ENCODE measurements at places on chromosomes 3 and 15.

- DNase-seq = no peak
Observed at GRCh38 chr3:140276703-140277102, 341.7 kb downstream of the CLSTN2 start.

DNA sequence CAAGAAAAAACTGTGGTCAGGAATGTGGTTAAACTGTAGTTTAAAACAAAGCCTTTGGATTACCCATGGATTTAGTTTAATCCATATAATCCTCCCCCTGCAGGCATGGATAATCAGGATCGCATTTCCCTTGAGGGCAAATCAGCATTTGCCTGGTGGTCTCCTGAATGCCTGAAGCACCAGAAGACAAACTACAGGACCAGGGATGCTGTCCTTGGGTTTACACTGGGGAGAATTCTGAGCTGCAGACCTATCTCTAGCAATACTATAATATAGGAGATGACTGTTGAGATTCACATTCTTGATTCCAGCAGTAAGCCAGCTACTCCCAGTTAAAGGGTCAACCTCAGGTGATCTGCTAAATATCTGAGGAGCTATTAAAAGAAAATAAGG is 10.6 kb downstream of the PIK3CB start:
- no peak for DNase-seq

GRCh38 chr3:133574260-133574881 is 885 bp downstream of the CDV3 start:
- DNase-seq = peak; percentile 37

DNA sequence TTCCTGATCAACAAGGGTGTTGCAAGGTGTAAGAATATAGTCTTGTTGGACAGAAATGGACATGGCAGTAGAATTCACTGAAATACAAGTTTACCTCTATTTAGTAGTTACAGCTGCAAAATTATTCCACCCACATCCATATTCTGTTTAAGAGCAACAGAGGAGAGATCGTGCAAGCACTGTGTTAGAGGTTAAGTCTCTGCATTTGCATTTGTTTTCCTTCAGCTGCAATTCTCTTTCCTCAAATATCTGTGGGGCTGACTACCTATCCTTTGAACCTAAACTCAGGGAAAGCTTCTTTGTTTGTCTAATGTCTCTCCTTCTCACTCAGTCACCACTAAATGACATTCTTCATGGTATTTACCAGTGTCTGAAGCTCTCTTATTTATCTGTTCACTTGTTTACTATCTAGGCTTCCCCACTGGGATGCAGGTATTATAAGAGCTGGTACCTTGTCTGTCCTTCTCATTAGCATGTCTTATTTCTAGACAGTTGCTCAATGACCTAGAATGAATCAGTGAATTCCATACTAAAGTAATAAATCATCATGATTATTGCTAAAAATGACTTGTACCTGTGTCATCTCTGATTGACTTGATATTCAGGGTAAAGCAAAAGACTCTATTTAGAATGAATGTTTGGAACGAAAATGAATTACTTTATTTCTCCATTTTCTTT is 175.3 kb upstream of the FEZF2 start:
- no peak for DNase-seq

- no peak for DNase-seq
Observed at GRCh38 chr3:13844911-13845310, 35.0 kb downstream of the WNT7A start.

DNA sequence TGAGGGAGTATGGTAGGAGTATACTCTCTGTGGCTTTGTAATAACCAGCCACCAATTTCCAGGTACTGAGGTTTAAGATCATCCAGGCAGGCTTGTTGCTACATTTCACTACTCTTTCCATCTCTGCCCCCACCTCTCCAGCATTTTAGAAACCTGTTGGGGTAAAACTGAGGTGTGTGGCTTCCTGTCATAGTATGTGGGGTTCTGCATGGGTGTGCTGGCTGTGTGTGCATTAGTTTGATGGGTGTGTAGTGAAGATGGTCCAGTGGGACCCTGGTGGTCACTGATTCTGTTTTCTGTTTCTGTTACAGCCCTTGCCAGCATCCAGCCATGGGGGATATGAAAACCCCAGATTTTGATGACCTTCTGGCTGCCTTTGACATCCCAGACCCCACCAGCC is 34.0 kb downstream of the ZNF592 start:
- no peak for DNase-seq

GRCh38 chr3:72050771-72051170 is 265.8 kb upstream of the PROK2 start:
- no peak for DNase-seq

DNA sequence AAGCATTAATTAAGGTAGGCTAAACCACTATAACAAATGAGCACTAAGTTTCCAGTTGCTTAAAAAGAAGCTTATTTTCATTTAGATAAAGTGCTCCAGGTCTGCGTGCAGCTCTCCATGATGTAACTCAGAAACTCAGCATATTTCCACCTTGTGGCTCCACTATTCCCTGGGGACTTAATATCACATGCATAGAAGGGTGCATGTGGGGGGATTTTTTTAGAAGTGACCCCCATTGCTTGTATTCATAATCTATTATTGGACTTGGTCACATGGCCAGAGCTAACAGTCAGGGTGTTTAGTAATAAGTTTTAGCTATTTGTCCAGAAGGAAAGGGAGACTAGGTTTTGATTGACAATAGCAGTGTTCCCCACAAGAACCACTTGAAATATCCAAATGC is 86.8 kb downstream of the TMCO5A start:
- no peak for DNase-seq

DNA sequence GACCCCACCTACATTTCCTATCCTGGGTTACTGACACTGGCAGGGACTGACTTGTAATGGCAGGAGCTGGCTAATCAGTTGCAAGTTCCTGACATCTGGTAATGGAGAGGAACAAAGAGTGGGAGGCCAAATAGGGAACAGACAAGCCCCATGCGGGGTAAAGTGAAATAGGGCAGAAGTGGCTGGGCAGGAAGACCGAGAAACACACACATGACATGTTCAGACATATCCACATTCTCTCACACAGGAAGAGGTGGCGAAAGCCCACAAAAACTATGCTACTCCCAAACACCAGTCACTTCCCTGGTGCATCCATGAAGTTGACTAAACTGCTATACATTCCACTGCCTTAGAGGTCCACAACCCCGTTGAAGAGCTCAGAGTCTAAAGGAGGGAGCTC is 394.1 kb upstream of the TBL1XR1 start:
- no peak for DNase-seq

DNA sequence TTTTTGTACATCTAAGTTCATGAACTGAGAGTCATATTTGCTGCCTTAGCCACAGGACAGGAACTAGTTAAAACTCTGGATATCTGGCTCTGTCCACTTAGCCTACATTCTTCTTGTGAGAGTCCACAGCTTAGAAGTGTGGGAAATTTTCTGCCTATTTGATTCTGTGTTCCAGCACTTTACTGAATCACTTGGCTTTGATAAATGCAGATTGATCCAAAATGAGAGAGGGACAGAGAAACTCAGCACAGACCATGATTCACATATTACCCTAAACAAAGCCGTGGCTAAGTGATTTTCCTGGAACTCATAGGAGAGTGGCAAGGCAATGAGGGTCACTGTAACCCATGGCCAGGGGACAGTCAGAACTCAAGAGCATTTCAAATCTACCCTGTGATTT is 87.5 kb upstream of the CADPS start:
- DNase-seq = no peak

GRCh38 chr15:84731774-84732173 is 15.8 kb upstream of the SEC11A start:
- no peak for DNase-seq

GRCh38 chr3:59508273-59508672 is 458.4 kb upstream of the CFAP20DC start:
- DNase-seq = no peak

GRCh38 chr3:71785532-71786216 is 726 bp upstream of the PROK2 start:
- DNase-seq = no peak

DNA sequence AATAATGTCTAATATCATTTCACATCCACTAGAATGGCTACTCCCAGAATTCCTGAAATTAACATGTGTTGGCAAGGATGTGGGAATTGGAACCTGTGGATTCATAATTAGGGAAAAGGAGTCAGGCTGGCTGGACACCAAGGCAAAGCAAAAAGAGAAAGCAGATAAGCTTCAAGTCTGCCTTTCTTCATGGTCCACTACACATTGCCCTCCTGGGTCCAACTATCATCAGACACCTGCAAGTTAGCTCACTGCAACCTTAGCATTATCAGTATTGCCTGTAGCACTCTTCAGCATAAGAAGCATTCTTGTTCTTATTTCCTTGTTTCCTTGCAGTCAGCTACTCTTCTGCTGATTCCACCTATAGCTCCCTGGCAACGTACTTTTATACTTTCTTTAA is 124.3 kb downstream of the ZNF280D start:
- DNase-seq = no peak

DNA sequence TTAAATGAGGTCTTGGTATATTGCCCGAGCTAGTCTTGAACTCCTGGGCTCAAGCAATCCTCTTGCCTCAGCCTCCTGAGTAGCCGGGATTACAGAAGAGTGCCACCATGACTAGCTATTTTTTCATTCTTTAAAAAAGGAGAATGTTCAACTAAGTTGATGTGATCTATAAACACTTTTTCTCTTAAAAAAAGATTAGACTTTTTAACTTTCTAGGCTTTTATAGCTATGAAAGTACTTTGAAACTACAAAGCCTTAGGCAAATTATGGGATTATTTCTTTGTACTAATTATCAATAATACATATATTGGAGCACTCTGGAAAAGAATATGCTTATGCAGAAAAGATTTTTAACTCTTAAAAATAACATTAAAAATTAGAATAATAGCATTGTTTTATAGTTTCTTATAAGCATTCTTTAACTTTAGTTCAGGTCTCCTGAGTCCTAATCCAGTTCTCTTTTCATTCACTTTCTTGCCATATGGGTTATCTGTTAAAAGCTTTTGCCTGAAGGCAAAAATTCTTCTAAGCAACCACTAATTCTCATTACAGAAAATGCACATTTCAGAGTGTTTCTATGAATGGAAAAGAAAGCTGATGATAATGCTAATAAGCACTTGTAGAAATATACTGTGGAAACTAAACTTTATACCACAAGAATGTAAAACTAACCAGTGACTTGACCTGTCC is 87.8 kb downstream of the DPPA2 start:
- DNase-seq = no peak

GRCh38 chr3:187986514-187986934 is 167.4 kb upstream of the LPP start:
- DNase-seq = no peak

DNA sequence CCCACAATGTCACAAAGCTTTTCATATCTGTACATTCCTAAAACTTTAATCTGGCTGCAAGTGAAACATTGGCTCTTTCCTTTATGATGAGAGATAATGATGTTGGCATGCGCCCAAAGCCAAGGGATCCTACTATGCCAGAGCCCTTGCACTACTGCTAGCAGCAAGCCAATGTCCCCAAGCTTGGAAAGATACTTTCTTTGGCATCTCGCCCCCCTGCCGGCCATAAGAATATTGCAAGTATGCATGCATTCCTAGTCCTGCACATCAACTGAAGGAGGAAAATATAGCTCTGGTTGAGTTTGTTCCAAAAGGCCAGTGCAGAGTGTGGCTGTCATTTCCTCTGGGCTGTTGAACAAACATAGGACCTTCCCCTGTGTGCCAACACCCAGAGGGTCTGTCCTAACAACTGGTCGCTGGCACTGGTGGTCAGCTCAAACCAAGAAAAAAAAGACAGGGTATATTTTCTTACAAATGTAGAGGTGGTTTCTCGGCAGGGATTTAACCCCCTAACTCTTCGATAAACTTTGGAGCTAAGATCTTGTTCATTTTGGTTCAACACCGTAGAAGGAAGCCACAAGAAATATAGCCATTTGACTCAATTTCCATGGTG is 120.9 kb upstream of the ZBED2 start:
- DNase-seq = no peak

GRCh38 chr3:11118181-11118682 is 36.1 kb upstream of the HRH1 start:
- DNase-seq = no peak

- no peak for DNase-seq
Observed at GRCh38 chr15:56963710-56964109, 45.3 kb downstream of the TCF12 start.

GRCh38 chr3:147113293-147114044 is 292.9 kb downstream of the ZIC4 start:
- no peak for DNase-seq

GRCh38 chr3:45789235-45789812 is 7.0 kb downstream of the SLC6A20 start:
- no peak for DNase-seq

DNA sequence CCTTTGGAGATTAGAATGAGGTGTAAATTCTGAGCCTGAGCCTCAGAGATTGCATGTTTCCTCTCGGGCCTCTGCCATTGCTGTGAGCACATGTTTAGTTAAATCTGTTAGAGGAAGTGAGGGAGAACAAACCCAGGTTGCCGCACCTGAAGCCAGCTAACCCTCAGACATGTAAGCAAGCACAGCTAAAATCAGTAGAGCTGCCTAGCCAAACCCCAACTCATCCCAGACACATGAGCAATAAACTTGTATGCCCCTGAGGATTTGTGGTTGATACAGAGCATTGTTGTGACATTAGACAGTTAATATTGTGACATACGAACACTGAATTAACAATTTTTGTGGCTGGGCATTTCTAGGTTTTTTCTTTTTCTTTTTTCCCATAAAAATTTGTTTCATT is 41.9 kb downstream of the NMD3 start:
- no peak for DNase-seq

DNA sequence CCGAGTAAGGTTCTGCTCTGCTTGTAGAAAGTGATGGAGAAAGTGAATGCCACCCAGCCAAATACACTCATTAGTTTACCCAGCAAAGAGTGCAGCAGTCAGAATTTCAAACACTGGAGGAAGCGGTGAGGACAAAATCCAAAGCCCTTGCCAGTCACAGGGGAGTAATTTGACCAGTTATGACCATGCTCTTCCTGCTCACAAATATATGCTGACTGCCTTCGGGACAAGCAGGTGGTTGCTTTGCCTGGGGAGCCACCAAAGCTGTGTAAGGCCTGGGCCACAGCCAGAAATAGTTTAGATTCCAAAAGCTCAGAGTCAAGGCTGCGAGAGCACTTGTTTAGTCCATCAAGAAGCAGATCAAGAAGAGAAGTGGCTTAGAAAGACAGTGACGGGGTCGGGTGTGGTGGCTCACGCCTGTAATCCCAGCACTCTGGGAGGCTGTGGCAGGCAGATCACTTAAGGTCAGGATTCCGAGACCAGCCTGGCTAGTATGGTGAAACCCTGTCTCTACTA is 51.0 kb upstream of the ATP13A3 start:
- no peak for DNase-seq

- DNase-seq = no peak
Observed at GRCh38 chr3:66567077-66567476, 66.3 kb upstream of the LRIG1 start.

GRCh38 chr3:196414469-196414868 is 17.8 kb downstream of the UBXN7 start:
- DNase-seq = no peak

GRCh38 chr3:37015642-37016041 is 22.3 kb downstream of the MLH1 start:
- no peak for DNase-seq

GRCh38 chr3:16476636-16477035 is 36.9 kb downstream of the RFTN1 start:
- DNase-seq = no peak
